ENCODE measurements at places on chromosomes 1 and 21. TPM values are rescaled to one million over a fixed set of nuclear protein-coding genes. Genes with fewer than 3 reads are reported as not detected.

The PRMT6 gene
- polyA plus RNA-seq: 51.1 TPM

The IQGAP3 gene
- polyA plus RNA-seq: 11.6 TPM

The GABPA gene
- polyA plus RNA-seq: 42.2 TPM

The SPRR1A gene
- polyA plus RNA-seq: not detected

The FAM72B gene
- 4.1 TPM for polyA plus RNA-seq

The LCE3D gene
- polyA plus RNA-seq: not detected

- no peak for DNase-seq
Observed at GRCh38 chr1:92923664-92924063, 37.6 kb downstream of the DIPK1A start.

GRCh38 chr1:213444224-213444623 lies 393.2 kb downstream of the RPS6KC1 start:
- no peak for DNase-seq

GRCh38 chr1:210298936-210299335 lies 29.8 kb upstream of the HHAT start:
- no peak for DNase-seq

DNA sequence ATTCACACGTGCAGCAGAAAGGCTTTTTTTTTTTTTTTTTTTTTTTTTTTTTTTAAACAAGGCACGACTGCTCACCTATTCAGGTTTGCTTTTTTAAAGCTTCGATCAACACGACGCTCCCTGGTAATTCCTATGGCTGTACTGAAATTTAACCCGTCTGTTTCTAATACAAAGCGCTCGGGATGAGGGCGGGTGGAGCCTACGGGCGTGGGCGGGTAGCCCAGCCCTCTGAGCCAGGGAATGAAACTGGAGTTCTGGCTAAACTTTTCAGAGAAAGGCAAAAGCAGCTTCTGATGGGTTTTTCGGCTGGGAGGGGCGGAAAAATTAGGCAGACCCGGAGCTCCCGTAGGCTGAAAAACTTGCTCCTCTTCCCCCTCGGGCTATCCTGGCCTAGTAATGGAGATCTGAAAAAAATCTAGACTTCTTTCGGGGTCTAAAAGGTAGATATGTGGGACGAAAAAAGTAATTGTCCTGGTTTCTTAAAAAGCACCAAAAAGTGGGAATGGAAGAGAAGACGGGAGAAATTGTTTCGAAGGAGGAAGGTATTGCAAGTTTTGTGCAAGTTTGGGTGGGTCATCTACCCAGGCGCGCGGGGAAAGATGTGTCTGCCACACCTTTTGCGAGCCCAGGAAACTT lies 7.4 kb downstream of the NR5A2 start:
- no peak for DNase-seq

DNA sequence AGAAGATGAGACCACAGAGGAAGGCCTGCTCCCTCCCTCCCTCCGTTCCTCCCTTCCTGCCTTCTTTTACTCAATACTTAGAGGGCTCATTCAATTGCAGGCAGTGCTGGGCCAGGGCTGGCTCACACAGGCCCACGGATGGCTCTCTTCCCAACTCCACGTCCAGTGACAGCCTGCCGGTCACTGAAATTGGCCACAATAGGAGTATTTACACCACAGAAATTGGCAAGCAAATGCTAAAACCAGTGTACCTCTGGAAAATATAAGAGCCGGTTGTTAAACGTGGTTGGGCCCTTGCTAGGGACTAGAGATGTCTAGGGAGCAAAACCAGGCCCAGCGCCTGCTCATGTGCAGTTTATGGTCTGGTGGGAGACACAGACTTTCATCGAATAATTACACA lies 72.4 kb upstream of the TMEM51 start:
- no peak for DNase-seq

GRCh38 chr1:99587008-99587407 lies 58.9 kb upstream of the PALMD start:
- DNase-seq: no peak

- no peak for DNase-seq
Observed at GRCh38 chr1:229709500-229710013, 83.5 kb downstream of the URB2 start.

DNA sequence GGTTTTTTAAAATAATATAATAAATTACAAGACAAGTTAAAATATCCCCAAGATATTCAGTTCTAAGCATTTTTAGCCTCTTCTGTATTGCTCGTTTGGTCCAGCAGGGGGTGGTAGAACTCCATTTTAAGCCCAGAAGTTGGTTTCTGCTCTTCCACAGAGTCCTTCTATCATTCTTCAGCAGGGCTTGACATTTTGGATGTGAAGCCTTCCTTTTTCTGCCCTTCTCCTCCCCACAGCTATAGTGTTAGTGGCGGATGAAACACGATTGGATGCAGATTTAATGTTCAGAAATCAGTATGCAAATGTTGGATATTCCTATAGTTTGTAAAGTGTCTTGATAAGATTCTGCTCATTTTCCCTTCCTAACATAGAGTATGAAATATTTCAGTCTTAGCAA lies 1.4 kb downstream of the NCAM2 start:
- DNase-seq: no peak
